T-helper 17 cell (primary cell): ENCODE measurements at places on chromosomes 2 and 18.

GRCh38 chr18:29164993-29165599, 988.2 kb upstream of the CDH2 start:
- no peak for DNase-seq

DNA sequence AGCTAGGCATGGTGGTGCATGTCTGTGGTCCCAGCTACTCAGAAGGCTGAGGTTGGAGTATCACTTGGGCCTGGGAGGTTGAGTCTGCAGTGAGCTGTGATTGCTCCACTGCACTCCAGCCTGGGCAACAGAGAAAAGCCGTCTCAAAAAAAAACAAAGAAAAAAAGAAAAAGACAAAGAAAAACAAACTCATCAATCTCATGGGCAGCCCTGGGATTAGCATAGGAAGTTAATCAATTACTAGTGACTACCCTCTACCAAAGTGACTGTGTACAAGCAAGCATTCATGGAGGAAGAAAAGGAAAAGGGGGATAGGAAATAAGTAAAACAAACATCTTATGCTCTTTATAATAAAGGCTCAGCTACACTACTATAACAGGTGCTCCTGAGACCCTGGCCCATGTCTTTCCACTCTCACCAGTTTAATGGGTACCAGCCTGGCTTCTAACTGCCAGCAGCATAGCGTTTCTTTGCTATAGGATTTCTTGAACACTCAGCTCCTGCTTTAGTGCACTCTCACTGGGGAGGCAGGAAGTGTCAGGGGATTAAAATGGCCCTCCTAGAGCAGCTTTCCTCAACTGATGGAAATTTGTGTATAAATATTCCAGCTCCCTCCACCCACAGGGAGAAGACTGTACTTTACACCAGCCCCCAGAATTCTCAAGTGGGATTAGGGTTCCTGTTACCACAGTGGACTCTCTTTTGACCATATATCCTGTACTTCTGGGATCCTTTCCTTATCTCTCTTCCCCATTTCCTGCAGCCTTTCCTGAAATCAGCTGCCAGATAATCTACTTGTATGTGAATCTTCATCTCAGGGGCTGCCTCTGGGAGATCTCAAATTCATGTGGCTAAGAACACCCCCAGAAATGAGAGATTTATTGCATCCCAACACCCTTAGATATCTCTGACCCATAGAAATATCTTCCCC, 91.3 kb upstream of the GLS start:
- DNase-seq, result no peak

- DNase-seq, result no peak
These were observed 201.2 kb upstream of the CDH20 start for GRCh38 chr18:61132031-61132430.

DNA sequence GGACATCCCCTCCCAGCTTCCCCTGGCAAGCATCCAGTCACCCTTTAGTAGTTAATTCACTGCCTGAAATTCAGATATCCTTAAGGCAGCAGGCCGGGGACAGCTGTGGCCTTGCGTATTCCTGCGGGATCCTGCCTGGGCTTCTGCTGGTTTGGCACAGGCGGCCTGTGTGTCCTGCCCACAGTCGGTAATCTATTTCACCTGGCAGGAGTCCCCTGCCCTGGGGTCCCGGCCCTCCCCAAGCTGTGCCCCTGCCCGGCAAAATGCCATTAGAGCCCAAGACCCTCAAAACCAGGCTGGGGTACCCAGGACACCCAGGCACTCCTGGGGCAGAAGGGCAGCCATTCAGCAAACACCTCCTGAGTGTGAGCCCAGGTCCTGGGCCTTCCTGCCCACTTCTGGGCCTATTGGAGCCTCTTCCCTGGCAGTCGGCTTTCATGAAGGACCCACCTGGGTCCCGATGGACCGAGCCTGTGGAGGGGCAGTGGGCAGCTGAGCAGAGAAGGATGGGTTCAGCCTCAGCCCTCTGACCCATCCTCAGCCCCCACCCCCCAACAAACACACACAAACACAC, 11.6 kb downstream of the CROCC2 start:
- no peak for DNase-seq
